Suprapubic skin (tissue), 4 donors: ENCODE measurements at places on chromosomes 12 and 14. TPM values are rescaled to one million over a fixed set of nuclear protein-coding genes. Genes with fewer than 3 reads are reported as not detected.
A peak's percentile ranks its signal among the peaks of the same experiment; 100 is the strongest.

DBX2 gene
- 0.76 TPM for total RNA-seq

PRB2 gene
- not detected for total RNA-seq

GRCh38 chr14:71380271-71380670, 473.0 kb downstream of the PCNX1 start:
- no peak overlapping the region for H3K27ac ChIP-seq
- no peak for DNase-seq
- no peaks in the 10 kb centered on the region for H3K27me3 ChIP-seq
- H3K4me1 ChIP-seq = peaks cover 17% of the 10 kb centered on the region
- no peaks in the 10 kb centered on the region for H3K36me3 ChIP-seq

DNA sequence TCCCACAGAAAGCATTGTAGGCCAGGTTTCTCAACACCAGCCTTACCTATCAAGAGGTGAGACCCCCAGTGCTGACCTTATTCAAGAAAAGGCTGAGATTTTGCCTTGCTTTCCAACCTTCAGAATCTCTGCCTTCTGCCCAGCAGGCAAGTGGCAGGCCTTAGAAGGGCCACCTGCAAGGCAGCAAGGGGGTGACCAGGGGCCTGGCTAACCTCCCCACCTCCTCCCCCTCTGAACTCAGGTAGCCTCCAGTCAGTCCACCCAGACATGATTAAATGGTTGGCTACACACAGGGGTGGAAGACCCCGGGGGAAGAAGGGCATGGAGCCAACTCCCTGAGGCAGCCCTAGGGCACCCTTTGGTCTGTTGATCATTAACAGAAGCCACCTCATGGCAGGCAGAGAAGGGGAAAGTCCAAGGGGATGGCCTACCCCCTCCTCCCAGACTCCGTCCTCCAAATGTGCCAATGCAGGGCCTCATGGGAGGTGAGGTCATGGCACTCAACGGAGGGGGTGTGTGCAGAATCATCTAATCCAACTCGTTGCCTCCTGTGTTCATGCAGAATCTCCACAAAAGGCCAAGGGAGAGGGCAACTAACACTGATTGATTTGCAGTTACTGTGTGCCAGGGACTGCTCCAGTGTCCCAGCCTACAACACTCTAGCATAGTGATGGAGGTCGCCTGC, 8.5 kb downstream of the ZFP36L1 start:
- H3K27ac ChIP-seq = peak overlapping the region; percentile 2
- H3K27me3 ChIP-seq = no peaks in the 10 kb centered on the region
- peaks cover 17% of the 10 kb centered on the region for H3K36me3 ChIP-seq

GRCh38 chr12:83823386-83824045, 1089.1 kb downstream of the SLC6A15 start:
- no peak overlapping the region for H3K27ac ChIP-seq
- H3K4me1 ChIP-seq = peaks cover 7% of the 10 kb centered on the region
- DNase-seq = no peak
- H3K36me3 ChIP-seq = no peaks in the 10 kb centered on the region
- no peak overlapping the region for H3K4me3 ChIP-seq

- peaks cover 28% of the 10 kb centered on the region for H3K4me1 ChIP-seq
- no peak overlapping the region for H3K27ac ChIP-seq
- no peak for DNase-seq
These were observed 3.4 kb downstream of the B4GALNT3 start for GRCh38 chr12:462936-463705.

DNA sequence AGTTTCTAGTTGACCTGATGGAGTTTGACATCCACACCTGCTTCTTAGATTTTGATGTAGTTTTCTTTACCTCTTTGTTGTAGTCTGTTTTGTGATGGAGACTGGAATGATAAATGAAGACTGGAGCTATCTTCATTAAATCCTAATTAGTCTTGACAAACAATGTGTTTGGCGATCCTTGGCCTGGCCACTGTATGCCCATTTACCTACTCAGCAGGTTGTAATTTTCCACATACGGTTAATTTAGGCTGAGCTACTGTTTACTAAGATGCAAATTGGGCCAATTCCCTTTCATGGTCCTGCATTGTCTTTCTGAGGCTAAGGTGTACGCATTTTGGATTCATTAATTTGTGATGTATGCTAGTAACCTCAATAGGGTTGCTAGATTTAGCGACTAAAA, at the start of gene TAS2R7:
Gene TAS2R7 (minus strand): TSS at position 41 of the 400 bp plus-strand sequence. CDS start 57 bp downstream, outside the sequence.
- no peak within 1 kb of the TSS for H3K27ac ChIP-seq
- DNase-seq = no peak
- H3K36me3 ChIP-seq = no peaks in the 10 kb centered on the region

GALNT9 gene
- not detected for total RNA-seq

DNA sequence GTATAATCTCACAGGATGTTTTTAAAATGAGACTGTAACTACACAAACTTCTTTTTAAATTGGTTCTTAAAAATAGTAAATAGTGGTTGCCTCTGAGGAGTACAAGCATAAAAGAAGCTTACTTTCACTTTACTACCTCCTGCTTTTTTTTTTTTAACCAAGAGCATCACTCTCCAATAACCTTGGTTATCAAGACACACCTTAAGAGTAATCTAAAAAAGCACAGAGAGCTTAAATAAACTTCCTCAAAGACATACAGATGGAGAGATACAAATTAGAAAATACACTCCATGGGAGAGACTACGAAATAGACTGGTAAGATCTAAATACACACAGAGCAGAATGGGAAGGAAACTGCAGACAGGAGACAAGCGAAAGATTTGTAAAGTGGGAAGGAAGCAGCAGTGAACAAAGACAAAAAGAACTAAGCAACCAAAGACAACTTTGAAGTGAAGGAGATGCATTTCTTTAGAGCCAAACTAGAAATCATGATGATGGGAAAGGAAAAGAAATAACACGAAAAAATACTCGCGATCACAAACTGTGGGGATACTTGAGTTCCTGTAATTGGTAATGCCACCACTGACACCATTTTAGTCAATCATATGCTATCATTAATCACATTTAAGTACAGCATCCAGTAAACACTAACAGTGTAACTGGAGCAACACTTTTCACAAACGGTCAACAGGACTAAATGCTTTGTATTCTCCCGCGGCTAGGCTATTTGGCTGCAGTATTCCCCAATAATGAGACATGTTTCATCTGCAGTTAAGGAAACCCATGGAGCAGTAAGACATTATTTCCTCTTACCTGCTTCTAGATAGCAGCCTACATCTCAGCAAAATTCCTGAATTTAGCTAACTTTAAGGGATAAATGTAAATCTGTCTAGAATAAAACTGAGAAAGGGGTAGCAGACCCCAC, 8.2 kb downstream of the SINHCAF start:
- peak overlapping the region; percentile 12 for H3K4me3 ChIP-seq
- no peak for DNase-seq
- no peak overlapping the region for H3K27ac ChIP-seq
- H3K4me1 ChIP-seq = peaks cover 20% of the 10 kb centered on the region
- H3K27me3 ChIP-seq = no peaks in the 10 kb centered on the region

DNA sequence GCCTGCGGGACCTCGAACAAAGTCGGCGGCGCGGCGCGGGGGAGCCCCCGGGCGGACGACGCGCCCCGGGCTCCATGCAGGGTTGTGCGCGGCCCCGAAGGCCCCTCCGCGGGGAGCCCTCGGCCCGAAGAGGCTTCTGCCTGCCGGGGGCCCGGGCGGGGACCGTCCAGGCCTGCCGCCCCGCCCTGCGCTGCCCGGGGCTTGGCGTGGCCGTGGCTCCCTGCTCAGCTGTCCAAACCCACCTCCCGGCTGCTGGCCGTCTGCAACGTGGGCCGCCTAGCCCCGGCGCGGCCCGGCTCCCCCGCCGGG, 670 bp downstream of the DYRK2 start:
- peaks cover 42% of the 10 kb centered on the region for H3K4me1 ChIP-seq
- H3K27me3 ChIP-seq = no peaks in the 10 kb centered on the region
- no peak for DNase-seq
- no peaks in the 10 kb centered on the region for H3K36me3 ChIP-seq
- H3K27ac ChIP-seq = peak overlapping the region; percentile 97

- no peak for DNase-seq
- H3K36me3 ChIP-seq = no peaks in the 10 kb centered on the region
- H3K27ac ChIP-seq = no peak overlapping the region
- H3K27me3 ChIP-seq = no peaks in the 10 kb centered on the region
These were observed 92.8 kb downstream of the SLC15A5 start for GRCh38 chr12:16184681-16185080.

GRCh38 chr12:70645494-70646317, 8.5 kb upstream of the PTPRB start:
- H3K4me1 ChIP-seq = peaks cover 13% of the 10 kb centered on the region
- no peak overlapping the region for H3K4me3 ChIP-seq
- DNase-seq = no peak
- H3K27me3 ChIP-seq = no peaks in the 10 kb centered on the region

GRCh38 chr14:49768301-49769121, 558 bp downstream of the KLHDC2 start:
- H3K27ac ChIP-seq = peak overlapping the region; percentile 100
- H3K27me3 ChIP-seq = no peaks in the 10 kb centered on the region
- DNase-seq = no peak
- H3K4me1 ChIP-seq = peaks cover 30% of the 10 kb centered on the region

CFAP54 gene
- not detected for total RNA-seq

- no peaks in the 10 kb centered on the region for H3K36me3 ChIP-seq
These were observed 9.8 kb downstream of the CHPT1 start for GRCh38 chr12:101707131-101707782.

GRCh38 chr12:79690638-79691510, at the start of gene PAWR:
Gene PAWR, minus strand, starts transcription at chr12:79690964. Its CDS starts 720 bp downstream, at chr12:79690244.
- no peaks in the 10 kb centered on the region for H3K36me3 ChIP-seq
- peak within 1 kb of the TSS; percentile 93 for H3K27ac ChIP-seq
- H3K4me1 ChIP-seq = peaks cover 46% of the 10 kb centered on the region
- H3K27me3 ChIP-seq = no peaks in the 10 kb centered on the region
